ENCODE measurements at places on chromosomes 12 and 14.
A peak's percentile ranks its signal among the peaks of the same experiment; 100 is the strongest.

- no peak for DNase-seq
These were observed 55.3 kb downstream of the FIGNL2 start for GRCh38 chr12:51793201-51793600.

DNA sequence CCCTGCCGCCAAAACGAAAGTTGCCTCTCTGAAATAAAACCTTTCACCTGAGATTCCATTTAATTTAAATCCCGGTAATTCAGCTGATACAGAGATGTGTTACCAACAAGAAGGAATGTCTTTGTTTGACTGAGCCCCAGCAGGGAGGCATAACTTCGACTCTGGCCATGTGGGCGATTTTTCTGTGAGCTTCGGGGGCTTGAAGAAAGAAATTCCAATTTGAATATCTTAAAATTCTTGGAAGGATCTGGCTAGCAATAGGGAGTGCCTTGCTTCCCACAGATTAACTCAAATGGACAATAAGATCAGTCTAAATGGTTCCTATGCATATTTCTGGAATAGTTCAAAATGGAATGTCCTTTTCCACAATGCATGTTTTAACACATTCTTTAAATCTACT, 252.5 kb upstream of the TMPO start:
- DNase-seq: no peak

GRCh38 chr12:109461049-109461845, 15.9 kb downstream of the KCTD10 start:
- peak; percentile 45 for DNase-seq

GRCh38 chr14:74618078-74618952, 6.3 kb upstream of the LTBP2 start:
- DNase-seq: peak; percentile 80

DNA sequence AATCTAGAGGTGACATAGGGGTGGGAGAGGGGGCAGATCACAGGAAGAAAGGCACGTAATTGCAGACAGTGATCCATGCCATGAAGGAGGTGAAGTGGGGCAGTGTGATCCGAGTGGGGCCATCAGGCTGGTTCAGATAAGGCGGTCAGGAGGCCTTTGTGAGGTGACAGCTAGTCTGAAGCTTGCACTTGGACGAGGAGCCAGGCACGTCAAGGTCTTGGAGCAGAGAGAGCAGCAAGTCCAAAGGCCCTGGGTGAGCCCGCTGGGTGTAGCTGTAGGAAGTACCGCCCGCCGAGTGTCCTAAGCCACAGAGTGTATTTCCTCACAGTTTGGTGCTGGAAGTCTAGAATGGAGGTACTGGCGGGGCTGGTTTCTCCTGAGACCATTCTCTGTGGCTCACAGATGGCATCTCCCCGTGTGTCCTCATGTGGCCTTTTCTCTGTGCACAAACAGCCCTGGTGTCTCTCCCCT, 23.6 kb downstream of the RHOF start:
- no peak for DNase-seq

DNA sequence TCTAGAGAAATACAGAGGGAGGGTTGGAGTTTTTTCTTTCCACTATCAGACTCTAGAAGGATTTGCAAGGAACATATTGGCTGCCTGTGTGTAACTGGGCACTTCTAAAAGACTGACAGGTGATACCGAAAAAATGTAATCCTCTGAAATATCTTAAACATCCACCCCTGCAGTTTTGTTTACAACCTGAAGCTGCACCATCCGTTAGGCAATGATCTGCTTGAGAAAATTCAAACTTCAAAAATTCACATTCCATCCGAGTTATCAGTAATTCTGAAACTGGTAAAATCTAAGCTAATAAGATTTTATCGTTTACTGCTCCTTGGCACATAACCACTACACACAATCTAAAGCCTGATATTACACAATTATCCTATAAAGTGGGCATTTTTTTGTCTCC, 528.6 kb downstream of the FUT8 start:
- DNase-seq: no peak

DNA sequence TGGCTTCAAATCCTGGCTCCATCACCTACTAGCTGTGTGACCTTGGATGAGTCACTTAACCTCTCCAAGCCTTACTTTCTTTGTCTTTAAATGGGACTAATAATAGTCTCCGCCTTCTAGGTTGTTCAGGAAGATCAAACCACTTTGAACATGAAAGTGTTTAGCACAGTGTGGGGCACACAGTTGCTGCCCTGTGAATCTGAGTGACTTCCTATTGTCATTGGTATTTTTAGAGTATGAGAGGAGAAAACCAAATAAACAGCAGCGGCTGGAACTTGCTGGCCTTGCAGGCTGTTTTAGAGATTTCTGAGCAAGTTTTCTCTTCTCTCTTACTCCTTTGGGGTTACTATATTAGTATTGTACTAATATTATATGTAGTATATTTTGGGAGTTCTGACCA, 120.7 kb upstream of the MYL2 start:
- no peak for DNase-seq

DNA sequence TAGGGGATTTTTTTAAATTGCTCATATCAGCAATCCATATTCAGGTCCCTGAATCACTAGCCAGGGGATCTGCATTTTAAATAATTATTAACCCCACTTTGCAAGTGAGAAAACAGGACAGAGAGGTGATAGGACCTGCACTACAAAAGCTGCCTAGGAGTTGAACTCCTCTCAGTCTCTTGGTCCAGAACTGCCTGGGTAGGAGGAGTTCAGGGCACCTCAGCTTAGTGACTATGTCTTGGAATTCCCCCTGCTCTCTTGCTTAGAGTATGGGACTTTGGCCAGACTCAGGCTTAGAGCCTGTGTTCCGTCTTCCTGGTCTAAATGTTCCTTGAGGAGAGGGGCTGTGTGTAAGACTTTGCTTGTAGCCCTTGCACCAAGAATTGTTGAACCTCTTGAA, 68.2 kb upstream of the WSCD2 start:
- DNase-seq: no peak

DNA sequence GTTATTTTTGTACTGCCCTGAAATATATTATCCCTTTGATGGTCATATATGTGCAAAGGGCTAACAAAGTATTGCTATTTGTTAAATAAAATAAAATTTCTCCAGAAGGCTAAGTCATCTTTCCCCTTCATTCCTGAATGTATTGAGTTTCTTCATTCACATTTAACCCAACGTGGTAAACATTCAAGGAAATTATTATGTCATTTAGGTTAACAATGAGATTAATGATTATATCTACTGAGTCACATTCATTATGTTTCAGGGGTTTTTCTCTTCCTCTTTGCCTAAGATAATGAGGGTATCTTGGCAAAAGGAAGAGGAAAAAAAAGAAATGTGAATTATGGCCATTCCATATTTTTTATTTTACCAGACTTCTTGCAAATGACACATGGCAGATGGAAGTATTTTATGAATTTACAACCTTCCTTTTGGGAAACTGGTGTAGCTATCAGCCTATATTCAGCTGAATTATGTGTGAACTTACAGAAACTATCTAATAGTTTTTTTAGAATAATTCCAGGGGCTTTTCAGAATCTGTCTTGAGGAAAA, 27.2 kb downstream of the TSPAN8 start:
- no peak for DNase-seq

DNA sequence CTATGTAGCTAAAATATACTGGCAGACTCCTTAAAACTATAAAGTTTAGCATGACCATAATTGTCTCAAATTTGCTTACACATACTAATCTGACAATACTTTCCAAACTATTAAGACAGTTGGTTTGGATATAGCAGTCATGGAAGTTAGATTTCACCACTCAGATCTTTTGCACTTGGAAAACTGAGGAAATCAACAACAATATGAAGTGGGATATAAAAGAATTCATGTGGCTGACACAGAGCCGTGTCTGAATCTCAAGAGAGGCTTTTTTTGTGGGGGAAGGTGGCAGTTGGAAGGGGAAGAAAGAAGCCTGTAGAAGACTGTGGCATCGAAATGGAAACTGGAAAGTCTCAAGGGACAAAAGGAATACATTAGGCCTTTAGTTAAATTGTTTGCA, 166.6 kb upstream of the FLRT2 start:
- no peak for DNase-seq

GRCh38 chr14:42185718-42186117, 579.0 kb downstream of the LRFN5 start:
- no peak for DNase-seq

DNA sequence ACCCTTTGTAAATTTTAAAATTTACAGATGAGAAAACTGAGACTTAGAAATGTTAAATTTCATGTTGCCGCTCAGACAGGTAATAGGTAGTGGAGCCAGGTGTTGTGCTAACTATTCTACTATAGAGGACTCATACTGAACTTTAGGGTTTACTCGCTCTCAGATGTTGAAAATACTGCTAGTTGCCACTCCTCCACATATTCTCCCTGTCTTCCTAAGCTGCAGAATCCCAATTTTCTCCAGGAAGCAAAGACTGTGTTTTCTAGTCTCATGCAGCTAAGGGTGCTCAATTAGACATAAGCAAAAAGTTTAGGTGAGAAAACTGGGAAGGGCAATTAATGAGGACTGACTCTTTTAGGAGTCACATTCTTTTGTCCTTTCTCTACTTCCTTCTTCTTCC, 612.3 kb downstream of the KCNH5 start:
- DNase-seq: no peak

DNA sequence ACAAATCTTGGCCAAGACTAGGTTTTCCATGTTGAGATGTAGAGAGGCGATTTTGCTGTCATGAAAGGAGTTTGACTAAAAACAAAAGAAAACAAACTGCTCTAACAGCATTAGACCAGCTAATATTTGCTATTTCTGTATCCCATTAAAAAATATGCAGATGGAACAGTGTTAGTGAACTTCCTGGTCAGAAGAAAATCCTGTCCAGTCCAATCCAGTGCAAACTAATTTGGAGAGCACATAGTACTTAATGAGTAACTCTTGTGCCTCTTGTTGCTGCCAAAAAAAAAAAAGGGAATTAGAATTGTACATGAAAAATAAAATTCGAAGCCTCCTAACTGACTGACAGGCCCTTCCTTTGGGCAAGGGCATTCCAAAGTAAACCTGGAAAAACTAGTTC, 298.8 kb downstream of the ETNK1 start:
- DNase-seq: no peak

All from CD4-positive, alpha-beta T cell treated with Interleukin-4 for 1 hour (primary cell).